ENCODE measurements at places on chromosomes 1 and 21.

DNA sequence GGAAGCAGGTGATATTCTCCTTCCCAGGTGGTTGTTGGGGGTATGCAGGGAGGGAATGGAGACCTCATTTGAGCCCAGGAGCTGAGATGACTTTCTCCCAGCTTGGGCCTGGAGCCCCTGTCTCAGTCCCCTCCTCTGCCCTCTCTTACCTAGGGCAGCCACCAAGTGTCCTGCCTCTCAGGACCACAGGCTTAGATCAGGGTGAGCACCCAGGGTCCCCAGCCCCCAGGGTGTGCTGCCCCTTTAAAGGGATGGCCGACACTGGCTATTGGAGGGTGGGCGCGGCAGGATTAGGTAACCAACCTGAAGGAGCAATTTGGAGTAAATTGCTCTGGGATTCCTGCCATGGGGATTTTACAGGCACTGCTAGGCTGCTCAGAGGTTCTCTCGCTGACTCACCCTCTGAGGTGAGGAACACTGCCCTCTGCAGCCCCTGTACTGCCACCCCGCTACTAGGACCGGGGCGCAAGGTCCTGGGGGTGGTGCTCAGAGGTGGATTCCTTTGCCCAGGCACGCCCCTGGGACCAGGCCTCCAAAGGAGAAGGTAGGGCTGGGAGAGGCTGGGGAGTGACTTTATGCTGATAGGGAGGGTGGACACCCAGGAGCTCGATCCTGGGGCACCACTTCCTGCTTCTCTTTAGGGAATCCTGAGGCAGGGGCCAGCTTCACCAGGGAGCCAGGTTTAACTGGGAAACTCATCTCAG, 1.5 kb downstream of the RPS6KA1 start:
- DNase-seq, result no peak

DNA sequence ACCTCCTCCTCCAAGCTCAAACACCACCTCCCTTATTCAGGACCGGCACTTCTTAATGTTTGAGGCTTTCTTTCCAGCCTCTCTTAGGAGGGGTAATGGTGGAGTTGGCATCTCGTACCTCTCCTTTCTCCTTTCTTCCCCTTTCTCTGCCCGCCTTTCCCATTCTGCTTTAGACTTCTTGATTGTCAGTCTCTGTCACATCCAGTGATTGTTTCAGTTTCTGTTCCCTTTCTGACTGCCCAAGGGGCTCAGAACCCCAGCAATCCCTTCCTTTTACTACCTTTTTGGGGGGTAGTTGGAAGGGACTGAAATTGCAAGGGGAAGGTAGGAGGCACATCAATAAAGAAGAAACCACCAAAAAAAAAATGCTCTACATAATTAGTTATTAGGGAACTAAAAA, 5.6 kb downstream of the ELK4 start:
- no peak for DNase-seq

DNA sequence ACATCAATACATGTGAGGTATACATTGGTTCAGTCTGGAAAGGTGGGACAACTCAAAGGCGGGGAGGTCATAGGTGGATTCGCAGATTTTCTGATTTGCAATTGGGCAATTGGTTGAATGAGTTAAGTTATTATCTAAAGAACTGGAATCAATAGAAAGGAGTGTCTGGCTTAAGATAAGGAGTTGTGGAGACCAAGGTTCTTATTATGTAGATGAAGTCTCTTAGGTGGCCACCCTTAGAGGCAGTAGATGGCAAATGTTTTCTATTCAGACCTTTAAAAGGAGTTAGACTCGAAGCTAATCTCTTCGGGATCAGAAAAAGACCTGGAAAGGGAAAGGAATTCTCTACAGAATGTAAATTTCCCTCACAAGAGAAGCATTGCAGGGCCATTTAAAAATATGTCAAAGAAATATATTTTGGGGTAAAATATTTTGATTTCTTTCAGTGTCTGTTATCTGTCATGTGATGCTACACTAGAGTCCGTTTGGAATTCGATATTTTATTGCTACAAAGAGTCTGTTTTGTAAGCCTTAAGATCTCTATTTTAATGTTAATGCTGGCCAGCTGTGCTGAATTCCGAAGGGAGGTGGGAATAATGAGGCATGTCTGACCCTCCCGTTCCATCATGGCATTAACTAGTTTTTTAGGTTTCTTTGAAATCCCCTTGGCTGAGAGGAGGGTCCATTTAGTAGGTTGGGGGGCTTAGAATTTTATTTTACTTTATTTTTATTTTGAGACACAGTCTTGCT, 265.1 kb downstream of the PTPRU start:
- no peak for DNase-seq

- DNase-seq, result no peak
Measured at GRCh38 chr1:209633335-209633997, 18.8 kb downstream of the LAMB3 start.

DNA sequence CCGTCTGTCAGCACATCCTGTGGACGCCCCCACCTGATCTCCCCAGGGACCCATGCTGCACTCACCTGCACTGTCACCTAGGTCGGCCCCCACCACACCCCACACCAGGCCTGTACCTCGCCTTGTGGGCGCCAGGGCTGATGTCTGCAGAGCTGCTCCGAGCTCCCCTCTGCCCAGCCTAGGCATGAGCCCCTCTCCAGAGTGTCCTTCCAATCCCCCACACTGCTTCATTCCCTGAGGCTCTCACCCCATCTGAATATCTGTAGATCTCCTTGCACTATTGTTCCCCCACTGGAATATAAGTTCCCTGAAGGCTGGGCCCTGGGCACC, 12.2 kb downstream of the UMODL1 start:
- no peak for DNase-seq

DNA sequence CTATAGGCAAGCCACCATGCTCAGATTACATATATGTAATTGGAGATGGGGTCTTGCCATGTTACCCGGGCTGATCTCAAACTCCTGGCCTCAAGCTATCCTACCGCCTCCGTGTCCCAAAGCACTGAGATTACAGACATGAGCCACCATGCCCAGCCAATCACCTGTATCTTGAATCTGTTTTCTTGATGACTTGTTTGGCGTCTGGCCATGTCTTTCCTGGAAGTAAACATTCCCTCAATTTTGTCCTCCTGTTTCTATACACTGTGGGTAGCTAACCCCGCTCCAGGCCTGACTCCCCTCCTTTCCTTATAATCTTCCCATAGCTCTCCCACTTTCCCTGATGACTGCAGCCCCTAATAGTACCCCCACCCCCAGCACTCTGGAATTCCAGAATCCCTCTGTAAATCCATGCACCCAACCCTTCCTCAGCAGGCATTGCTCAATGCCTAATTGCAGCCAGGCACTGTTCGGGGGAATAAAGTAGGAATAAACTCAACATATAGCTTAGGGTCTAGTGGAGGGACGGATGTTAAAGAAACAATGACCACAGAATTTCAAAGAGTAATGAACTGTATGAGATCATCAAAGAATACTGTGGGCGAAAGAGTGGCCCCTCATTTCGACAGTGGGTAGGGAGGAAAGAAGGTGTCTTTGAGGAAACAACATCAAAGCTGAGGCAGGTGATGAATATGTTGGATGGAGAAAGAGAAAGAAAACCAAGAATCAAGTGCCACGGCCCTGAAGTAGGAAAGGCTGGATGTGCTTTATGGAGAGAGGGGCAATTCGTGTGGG, 161.5 kb downstream of the ADSS2 start:
- DNase-seq, result no peak

GRCh38 chr1:220426989-220427388, 100.9 kb upstream of the MARK1 start:
- DNase-seq, result no peak

- DNase-seq, result no peak
Measured at GRCh38 chr1:154391086-154391770, 13.9 kb upstream of the IL6R start.
